T-helper 17 cell (primary cell): ENCODE measurements at places on chromosomes 16 and 17.

GRCh38 chr17:27518545-27519521 is 62.6 kb downstream of the KSR1 start:
- DNase-seq: no peak
- H3K4me3 ChIP-seq: no peak overlapping the region
- no peaks in the 10 kb centered on the region for H3K36me3 ChIP-seq
- H3K27ac ChIP-seq: no peak overlapping the region

- DNase-seq: no peak
- H3K27me3 ChIP-seq: no peaks in the 10 kb centered on the region
- H3K36me3 ChIP-seq: no peaks in the 10 kb centered on the region
- H3K27ac ChIP-seq: peak overlapping the region; percentile 63
- H3K4me3 ChIP-seq: no peak overlapping the region
These were observed 38.8 kb downstream of the TMC6 start for GRCh38 chr17:78089576-78090281.

DNA sequence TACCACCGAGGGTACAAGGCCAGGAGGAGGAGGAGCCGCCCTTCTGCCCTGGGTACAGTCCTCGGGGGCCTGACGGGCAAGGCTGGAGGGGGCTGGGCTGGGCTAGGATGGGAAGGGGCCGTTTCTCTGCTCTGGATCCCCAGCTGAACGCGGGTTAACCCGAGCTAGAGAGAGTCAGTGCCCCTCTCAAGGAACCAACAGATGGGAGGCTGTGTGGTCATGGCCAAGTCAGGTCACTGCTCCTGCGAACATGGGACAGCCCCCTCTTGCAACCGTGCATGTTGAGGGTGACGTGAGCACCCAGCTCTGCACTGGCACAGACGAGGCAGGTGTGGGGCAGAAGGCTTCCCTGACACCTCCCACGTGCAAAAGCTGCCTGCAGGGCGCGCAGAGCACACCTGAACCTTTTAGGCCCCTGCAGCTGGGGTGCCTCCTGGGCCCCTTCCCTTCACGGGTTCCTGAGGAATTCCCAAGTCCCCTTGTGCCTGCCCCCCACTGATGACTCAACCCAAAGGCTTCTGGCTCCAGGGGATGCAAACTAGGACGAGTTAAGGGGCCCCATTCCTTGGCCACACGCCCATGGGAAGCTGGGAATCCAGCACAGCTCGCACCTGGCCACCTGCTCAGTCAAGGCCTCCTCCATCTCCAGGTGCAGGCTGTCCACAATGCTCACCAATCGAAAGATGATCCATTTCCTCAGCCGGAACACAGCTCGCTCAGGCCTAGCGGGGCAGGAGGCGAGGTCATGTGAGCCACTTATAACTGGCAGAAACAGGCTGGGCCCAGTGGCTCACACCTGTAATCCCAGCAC is 6.3 kb downstream of the MYBBP1A start:
- H3K27me3 ChIP-seq: no peaks in the 10 kb centered on the region
- no peak for DNase-seq
- H3K4me3 ChIP-seq: no peak overlapping the region
- no peak overlapping the region for H3K27ac ChIP-seq

GRCh38 chr16:70512456-70512855 is 10.9 kb downstream of the COG4 start:
- H3K4me1 ChIP-seq: peaks cover 9% of the 10 kb centered on the region
- H3K4me3 ChIP-seq: no peak overlapping the region
- no peaks in the 10 kb centered on the region for H3K27me3 ChIP-seq
- H3K27ac ChIP-seq: no peak overlapping the region
